ENCODE measurements at places on chromosomes 2 and 18.
A peak's percentile ranks its signal among the peaks of the same experiment; 100 is the strongest.

DNA sequence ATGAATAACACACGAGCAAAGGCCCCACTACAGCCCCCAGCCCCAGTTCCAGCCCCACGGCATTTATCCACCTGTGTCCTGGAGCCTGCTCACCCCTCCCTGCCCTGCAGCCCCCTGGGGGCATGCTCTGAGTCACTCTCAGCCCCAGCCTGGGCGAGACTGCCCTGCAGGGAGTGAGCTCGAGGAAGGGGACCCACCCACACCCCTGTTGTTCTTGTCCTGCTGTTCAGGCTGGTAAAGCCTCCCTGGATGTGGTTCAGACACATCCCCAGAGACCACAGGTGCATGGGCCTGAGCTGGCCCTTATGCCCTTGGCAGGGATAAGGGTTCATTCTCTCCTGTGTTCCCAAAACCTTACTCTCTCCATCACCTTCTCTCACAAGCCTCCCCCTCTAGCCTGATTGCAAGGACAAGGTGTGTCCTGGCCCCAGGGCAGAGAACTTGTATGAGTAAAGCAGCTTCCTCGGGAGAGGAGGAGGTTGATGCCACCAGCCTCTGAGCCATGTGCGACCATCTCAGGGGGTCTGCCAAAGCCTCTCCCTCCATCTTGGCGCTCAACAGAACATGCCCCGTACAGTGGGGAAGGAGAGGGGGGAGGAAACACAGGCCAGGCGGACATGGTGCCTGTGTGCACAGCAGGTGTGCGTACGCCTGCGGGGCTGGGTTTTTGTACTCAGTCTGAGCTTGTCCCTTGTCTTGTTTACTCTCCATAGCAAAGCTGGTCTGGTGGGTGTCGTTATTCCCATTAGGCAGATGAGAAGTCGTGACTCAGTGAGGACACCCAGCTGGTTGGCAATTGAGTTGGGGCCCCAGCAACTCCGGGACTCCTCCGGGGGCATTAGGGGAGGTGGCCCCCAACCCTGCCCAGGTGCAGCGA, 64.4 kb downstream of the CIB4 start:
- DNase-seq, result no peak

DNA sequence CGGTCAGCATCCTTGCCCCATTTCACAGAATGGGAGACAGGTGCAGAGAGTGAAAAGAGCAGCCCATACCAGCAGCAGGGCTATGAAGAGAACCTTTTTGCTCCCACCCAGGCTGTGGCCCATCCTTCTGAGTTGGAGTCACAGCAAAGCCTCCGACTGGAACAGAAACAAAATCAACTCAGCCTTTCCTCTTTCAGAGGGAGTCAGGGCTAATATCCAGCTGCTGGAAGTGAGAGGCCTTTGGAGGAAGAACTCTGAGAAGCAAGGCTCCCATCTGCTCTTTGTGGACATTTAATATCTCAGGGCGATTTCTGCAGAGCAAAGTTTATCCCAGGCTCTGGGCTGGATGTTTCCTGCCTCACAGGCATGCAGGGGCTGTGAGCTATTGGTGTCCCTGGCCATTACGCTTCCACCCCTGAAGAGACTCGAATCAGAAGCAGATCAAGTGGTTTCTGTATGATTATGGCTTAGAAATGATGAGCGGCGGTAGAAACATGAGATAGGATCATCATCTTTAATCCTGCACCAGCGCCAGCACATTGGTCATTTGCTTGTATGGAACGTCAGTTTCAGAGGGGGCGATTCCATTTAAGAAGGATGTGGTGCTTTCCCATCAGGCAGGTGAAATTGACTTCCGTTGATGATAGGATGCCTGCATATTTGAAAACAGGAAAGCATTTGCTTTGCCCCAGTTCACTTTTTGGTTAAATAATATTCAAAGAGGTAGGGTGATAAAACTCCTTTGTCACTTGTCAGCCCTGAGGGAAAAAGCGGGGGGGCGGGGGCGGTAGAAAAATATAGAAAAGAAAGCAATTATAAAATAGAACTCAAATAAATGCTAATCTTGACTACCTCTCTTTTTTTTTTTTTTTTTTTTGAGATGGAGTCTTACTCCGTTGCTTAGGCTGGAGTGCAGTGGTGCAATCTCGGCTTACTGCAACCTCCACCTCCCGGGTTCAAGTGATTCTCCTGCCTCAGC, 152.4 kb downstream of the LRRC30 start:
- DNase-seq, result no peak

DNA sequence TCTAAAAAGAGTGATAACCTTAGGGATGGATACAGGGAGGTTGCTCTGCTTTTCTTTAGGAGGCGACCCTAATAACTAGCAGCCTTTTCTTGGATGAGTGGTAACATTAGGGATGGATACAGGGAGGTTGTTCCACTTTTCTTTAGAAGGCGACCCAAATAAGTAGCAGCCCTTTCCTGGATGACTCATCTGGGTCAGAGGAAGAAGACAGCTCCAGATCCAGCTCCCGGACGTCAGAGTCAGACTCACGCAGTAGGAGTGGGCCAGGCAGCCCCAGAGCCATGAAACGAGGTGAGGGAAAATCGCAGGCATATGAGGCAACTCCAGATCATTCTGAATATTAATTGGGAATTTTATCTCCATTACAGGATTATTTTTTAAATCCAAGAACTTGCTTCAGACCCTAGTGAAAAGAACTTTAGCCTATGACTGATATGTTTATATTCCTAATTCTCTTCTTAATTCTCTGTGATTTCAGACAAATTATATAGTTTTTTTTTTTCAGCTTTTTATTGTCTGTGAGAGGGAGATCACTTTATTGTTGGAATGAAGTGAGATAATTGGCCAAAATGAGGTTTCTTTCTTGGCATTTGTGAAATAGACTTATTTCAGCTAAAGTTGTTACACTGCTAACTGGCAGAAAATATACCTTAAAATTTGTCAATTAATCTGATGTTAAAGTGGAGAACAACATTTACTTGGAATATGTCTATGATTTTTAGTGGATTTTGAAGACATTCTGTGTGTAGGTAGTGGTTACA, 31.2 kb upstream of the C1GALT1C1L start:
- peak; percentile 6 for DNase-seq

- no peak for DNase-seq
Measured at GRCh38 chr2:7866825-7867224, 815.0 kb upstream of the ID2 start.

DNA sequence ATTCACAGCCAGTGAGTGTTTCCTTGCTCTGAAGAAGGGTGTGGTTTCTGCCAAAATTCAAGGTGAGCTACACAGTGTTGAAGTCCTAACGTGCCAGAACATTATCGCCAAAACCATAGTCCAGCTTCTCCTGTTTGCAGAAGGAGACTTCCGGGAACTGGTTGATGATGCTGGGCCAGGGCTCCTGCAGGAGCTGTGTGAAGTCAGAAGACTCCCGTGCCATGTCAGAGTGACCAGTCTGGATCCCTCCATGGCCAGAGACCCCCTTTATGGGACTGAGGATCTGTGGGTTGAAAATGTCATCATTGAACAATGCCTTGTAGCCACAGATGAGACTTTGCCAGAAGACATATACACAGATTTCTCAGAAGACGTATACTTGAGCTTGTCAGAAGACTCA, 96.0 kb upstream of the RAB12 start:
- DNase-seq, result no peak

DNA sequence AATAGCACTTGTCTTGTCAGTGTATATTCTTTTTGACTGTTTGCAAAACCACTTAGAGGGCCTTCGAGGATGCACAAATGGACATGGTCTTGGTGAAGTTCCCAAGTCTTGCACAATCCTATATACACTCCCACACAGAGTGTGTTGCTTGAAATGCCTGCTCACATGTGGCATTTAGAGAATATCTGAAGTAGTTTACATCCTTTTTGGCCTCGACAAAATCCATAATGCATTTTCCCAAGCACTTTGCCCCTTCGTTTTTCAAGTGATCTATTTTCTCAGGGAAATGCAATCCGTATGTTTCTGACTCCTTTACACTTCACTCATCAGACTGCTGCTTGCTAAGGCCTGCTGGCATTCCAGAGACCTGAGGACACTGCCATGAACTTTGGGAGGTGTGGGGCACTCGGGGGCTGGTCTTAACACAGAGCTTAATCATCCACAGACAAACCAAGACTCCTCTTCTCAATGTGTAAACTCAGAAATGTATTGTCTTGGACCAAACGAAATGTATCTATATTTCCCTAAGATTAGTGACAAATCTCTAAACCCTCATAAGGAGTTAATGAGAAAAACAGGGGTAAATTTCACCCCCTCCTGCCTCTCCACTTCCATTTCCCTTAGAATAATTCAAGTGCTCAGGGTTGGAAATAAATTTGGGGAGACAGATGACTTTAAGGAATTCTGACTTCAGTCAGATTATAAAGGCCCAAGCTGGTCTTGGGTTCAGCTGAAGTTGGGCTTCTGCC, 219.3 kb upstream of the APCDD1 start:
- no peak for DNase-seq

- DNase-seq, result no peak
Measured at GRCh38 chr2:17544256-17544655, 3.8 kb downstream of the VSNL1 start.

- no peak for DNase-seq
Measured at GRCh38 chr2:216554286-216554685, 55.6 kb downstream of the RPL37A start.

DNA sequence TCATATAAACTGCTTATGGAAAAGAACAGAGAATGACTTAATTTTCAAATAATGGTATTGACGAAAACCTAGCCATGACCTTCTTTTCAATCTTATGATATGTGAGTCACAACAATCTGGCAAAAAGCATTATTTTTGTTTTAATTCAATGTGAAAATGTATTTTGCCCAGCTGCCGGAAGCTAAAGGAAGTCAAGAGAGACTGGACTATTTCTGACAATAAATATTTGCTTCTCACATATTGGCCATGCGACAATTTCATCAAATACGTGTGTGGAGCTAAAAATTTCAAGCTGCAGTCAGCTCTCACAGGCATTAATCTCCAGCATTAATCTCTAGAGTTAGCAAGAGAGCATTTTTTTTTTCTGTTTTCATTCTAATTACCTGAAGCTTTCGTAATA, 881.0 kb downstream of the CPS1 start:
- DNase-seq, result no peak

DNA sequence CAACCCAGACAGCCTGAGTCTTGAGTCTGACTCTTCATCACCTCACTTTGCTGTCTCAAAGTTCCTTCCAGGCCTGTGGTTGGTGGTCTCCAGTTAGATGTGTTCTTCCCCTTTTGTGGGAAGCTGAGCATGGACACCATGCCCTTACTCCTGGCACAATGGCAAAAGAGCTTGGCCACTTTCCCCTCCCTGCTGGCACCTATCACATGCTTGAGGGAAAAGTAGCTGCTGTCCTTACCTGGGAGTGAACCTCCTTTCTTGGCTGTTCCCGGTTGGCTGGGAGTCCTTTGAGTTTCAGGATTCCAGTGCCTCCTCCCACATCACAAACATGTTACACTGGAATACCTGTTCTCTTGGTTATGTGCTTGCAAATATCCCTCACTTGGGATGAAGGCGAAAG, 97.8 kb downstream of the GATA6 start:
- peak; percentile 4 for DNase-seq

DNA sequence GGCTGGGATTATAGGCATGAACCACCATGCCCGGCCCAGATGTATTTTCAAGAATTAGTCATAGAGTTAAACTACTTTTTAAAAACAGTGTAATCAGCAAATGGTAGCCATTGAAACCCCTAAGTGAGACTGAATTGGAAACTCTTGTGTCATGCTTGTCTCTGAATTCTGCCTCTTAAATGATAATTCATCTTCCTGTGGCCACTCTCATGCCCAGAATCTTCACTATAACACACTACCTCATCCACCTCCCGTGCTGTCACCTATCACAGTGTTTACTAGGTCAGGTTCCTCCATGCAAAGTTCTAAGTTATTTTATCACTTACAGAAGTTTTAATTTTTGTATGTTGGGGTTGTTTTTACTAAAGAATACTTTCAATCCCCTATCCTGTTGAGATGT, 197.5 kb downstream of the PHLPP1 start:
- DNase-seq, result no peak

- no peak for DNase-seq
Measured at GRCh38 chr2:11925295-11926066, 179.0 kb downstream of the LPIN1 start.

GRCh38 chr2:224033601-224034000, 5.5 kb downstream of the SERPINE2 start:
- no peak for DNase-seq

- DNase-seq, result no peak
Measured at GRCh38 chr2:161974461-161974860, 99.6 kb downstream of the DPP4 start.

DNA sequence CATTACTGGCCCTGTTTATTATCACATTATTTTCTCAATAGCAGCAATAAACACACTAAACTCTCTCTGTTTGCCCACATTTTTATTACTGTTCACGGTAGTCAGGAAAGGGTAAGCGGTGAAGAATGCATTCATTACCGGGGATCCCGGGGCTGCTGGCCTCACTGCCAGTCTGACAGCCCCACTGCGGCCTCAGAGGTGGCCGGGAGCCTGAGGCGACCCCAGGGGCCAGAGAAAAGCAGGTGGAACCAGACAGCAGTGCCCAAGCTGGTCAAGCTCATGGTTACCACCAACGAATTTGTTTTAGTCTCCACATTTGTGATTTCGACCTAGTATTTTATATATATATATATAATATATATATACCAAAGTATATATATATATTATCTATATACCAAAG, 127.7 kb downstream of the LRATD1 start:
- DNase-seq, result no peak

- peak; percentile 72 for DNase-seq
Measured at GRCh38 chr2:17309741-17310339, 208.4 kb downstream of the RAD51AP2 start.

DNA sequence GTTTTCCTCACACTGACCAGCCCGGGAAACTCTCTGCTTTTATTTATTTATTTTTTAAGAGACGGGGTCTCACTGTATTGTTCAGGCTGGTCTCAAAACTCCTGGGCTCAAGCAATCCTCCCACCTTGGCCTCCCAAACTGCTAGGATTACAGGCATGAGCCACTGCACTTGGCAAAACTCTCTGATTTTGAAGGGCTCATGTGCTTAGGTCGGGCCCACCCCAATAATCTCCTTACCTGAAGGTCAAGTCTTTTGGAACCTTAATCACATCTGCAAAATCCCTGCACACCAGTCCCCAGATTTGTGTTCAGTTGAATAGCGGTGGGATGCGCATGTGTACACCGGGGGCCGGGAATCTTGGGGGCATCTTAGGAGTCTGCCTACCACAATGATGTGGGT, 7.7 kb upstream of the ECEL1 start:
- no peak for DNase-seq

GRCh38 chr2:36727550-36727949, 31.0 kb downstream of the VIT start:
- DNase-seq, result no peak

GRCh38 chr18:50395093-50395492, 20.2 kb downstream of the SKA1 start:
- DNase-seq, result no peak

GRCh38 chr18:37729716-37730115, 164.1 kb upstream of the CELF4 start:
- DNase-seq, result no peak

DNA sequence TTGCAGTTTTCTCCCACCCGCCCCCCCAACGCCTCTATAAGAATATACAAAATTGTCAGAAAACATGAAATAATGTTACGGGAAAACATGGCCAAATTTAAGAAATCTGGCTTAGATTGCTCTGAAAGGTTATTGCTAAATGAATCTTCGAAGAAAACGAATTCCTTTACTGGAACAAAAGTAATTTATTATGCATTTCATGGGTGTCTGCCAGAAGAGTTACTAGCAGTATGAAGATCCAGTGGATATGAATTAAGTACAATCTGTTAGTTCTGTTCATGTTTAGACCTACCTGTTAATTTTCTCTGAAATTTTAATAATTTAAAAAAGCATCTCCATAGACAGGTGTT, 21.9 kb downstream of the GATA6 start:
- DNase-seq, result no peak

Measured in cerebellar cortex (tissue), 1 donor.